ENCODE measurements at places on chromosomes 5 and 9. TPM values are rescaled to one million over a fixed set of nuclear protein-coding genes. Genes with fewer than 3 reads are reported as not detected.

The OMD gene
- 35.7 TPM for total RNA-seq

The HCN1 gene
- 37.3 TPM for total RNA-seq

DNA sequence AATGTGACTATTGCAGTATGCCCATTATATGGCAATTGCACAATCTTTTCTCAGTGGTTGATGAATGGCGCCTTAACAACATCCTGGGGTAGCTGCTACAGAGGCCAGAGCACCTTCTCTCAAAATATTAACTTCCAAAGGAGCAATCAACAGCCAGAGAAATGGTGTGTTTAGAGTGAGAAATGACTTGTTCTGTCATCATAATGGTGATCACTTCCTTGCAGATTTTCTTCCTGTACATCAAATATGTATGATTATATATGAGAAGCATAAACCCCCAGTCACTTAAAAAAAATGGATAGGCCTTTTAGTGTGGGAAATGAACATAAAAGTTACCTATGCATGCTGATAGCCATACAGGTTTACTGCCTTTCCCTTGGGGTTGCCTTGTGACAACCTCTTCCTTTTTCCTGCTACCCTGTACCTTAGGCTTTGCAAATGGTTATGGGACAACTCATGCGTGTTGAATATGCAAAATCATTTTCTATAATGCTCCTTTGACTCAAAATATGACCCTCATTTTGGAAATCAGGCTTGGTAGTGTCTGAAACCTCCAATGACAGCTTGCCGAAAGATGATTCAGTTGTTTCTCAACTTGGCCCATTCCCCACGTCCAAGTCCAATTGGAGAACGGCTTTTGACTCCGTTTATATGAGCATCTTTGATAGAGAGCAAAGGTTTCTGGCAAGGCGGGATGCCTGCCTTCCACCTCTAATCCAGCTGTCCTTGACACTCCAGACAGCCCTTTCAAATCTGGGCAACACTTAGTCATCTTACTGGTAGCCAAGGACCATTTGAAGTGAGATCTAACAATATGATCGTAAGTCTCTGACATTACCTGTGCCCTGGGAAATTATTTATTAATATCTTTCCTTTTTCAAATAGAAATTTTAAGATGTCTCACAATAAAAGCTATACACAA is 69.3 kb downstream of the SLC1A1 start:
- DNase-seq = no peak

DNA sequence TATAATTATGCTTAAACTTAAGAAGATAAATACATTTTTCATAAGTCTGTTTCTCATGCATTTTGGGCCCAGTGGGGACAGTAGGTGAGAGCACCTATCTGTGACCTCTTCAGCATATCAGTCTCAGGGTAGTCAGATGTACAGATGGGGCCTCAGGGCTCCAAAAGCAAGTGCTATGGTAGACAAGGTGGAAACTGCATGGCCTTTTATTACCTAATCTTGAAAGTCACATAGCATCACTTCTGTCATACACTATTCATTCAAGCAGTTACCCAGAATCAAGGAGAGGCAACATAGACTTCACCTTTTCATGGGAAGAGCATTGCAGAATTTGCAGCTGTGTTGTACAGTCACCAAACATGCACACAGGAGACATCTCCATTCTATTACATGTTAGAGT is 94.8 kb downstream of the SV2C start:
- no peak for DNase-seq

GRCh38 chr9:89810431-89810830 is 205.6 kb downstream of the GADD45G start:
- DNase-seq = no peak

The ATOSB gene
- total RNA-seq = 15.9 TPM

- no peak for DNase-seq
These were observed 367.1 kb downstream of the CSNK1G3 start for GRCh38 chr5:123879071-123879470.

GRCh38 chr5:112608975-112609374 is 128.7 kb upstream of the APC start:
- no peak for DNase-seq

The DMAC1 gene
- 37.0 TPM for total RNA-seq

DNA sequence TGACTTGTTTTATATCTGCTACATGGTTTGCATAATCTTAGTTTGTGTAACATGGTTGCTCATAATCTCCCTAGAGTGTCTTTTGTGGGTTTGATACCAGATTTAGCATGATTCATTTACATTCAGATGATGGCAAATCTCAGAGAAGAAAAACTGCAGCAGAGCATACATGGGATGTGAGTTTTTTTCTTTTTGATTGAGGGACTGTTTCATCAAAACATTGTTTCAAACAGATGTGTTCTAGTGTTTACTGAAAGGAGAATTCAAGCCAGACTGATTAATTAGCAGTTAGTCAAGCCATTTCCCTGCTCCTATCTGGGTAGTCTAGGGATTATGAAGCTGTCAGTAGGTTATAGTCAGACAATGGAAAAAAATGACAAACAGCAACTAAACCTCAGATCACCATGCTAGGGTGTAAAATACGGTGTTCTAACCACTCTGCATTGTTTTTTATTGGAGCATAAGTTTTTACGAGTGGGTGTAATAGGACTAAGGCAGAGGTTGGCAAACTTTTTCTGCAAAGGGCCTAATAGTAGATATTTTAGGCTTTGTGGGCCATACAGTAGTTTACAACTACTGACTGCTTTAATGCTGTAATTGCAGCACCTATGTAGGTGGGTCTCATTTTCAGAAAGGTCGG is 10.5 kb upstream of the GDNF start:
- DNase-seq = no peak

DNA sequence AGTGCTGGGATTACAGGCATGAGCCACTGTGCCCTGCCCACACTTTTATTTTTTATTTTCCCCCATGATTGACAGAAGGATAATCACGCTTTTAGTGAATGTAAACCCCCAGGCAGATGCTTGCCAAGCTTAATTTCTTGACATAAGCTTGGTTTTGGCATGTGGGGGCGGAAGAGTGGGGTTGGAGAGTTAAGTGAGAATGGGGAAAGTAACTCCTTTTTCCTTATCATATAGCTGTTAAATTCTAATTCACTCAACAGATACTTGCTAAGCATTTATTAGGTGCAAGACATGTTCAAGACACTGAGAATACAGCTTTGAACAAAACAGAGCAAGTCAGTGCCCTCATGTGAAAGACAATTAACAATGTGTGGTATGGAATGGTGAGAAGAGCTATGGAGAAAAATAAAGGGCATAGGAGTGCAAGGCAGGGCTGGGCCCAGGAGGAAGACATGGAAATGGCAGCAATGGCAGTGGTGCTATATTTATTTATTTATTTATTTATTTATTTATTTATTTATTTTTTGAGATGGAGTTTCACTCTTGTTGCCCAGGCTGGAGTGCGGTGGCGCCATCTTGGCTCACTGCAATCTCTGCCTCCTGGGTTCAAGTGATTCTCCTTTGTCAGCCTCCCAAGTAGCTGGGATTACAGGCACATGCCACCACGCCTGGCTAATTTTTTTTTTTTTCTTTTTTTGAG is 2.2 kb downstream of the SLC26A2 start:
- no peak for DNase-seq

GRCh38 chr5:155082401-155082800 is 68.8 kb downstream of the KIF4B start:
- DNase-seq = no peak

DNA sequence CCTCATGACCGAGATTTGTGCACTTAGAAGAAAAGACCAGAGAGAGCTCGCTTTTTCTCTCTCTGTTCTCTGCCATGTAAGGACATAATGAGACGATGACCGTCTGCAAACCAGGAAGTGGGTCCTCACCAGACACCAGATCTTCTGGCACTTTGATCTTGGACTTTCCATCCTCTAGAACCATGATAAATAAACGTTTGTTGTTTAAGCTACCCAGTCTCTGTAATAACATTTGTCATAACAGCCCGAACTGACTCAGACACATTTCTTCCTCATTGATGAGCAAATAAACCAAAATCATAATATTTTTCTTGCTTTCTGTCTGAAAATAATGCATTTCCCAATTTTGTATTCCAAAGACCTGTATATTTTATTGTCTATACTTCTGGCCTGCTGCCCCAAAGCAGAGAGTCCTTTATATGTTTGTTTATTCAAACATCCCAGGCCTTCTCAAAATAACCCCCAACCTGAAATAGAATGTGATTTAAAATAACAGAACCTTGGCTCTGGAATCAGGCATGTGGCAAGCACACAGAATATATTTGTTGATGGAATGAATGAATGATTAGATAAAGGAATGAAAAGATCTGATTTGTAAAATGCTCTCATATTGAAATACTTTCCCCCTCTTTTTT is 396.5 kb downstream of the ADGRV1 start:
- DNase-seq = no peak

- DNase-seq = no peak
These were observed 155.1 kb downstream of the CCDC192 start for GRCh38 chr5:127858116-127858784.

DNA sequence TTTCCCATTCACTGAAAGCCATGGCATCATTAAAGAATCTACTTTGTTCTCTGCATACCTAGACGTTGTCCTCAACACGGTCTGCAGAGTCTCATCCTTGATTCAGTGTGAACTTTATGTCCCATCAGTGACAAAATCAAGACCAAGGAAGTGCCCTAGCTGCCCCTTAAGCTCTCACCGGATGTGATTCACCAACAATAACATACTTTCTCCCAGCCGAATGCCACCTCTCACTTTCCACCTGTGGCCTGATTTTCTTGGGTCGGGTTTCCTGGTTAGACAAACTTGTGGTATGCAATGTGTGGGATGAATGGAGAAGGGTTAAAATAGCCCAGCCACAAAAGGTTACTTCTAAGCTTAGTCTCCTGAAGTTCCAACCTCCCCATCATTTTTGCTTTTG is 145.3 kb upstream of the PAPPA start:
- no peak for DNase-seq

DNA sequence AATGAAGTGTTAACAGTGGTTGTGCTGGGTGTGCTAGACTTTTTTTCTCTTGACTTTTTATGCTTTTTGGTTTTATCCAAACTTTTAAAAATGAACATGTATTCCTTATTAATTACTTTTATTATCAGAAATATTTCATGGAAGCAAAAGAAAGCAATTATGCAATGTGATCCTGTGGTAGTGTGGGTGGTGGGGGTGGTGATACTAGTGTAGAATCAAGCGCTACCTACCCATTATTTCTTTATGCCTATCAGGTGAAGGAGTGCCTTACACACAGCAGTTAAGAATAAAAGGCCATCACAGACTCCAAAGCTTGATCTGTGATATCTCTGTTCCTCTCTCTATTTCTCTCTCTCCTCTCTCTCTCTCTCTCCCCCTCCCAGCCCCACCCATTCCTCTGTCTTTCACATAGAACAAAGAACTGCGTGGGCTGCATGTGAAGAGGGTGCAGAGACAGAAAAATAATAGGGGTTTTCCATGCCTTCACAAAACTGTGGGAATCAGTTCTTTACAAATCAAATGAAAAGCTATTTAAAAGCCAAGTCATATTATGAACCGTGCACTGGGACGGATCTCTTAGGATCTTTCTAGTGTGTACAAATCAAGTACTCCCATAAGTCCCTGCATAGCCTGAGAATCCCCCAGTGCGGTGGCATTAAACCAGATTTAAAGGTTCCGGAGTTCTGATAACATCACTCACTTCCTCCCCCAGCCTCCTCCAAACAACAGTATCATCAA is 351.2 kb downstream of the RAB3C start:
- no peak for DNase-seq

The GHR gene
- total RNA-seq = 31.0 TPM

DNA sequence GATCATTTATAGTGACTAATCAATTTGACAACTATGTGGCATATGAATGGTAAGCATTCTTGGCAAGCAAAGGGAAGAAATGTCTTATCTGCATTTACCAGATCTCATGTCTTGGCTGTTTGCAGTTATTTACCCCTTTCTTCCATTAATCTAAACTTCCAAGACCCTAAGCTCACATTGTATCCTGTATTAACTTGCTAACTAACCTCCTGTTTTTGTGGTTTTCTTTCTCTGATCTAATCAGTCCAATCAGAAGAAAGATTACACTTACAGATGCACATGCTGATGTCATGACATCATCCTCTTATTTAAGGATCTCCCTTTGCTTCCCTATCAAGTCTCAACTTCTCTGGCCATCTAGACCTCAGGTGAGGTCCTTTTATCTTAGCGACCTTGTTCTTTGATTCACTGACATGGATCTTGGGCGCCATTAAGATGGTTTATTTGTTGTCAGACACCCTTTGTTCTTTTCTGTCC is 95.5 kb downstream of the F2RL2 start:
- DNase-seq = no peak

DNA sequence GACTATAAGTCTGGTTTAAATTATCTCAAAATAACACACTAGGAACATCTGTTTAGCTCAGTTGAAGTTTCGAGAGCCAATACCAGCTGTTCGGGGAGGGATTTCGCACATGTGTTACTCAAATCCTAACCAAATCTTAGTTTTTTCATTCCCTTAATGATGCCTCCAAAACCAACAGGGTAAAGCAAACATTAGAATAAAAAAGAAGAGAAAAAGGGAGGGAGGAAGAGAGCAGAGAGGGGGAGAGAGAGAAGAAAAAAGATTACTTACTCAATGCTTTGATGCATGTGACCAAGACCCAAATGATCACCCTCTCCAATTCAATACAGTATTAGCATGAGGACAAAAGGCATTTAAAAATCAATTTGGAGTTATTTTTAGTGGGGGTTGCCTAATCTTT is 86.0 kb upstream of the NR5A1 start:
- no peak for DNase-seq

DNA sequence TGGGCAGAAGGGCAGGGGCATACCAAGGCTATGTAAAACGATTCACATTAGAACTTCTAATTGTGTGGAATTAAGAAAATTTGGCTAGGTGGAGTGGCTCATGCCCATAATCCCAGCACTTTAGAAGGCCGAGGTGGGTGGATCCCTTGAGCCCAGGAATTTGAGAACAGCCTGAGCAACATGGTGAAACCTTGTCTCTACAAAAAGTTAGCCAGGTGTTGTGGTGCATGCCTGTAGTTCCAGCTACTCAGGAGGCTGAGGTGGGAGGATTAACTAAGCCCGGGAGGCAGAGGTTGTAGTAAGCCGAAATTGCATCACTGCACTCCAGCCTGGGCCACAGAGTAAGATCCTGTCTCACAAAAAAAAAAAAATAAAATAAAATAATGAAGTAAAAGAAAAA is 65.2 kb downstream of the LIX1 start:
- DNase-seq = no peak

DNA sequence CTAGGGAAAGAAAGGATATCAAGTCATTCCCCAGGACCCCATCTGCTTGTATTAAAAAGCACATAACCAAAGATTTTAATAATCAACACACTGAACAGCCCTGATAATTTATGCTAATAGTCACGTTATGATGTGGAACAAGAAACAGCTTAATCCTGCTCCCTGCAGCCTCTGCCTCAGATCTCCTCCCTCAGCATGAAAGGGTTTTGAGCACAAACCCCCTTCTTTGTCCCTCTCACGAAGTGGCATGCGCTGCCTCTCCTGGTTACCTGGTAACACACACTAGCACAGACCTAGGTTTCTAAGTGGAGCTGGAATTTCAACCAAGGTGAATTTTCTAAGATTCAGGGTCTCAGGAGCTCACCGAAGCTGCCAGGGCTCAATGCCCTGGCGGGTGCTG is 5.1 kb downstream of the IGFBPL1 start:
- DNase-seq = no peak

GRCh38 chr5:45414620-45415573 is 281.3 kb downstream of the HCN1 start:
- DNase-seq = no peak

The FOXD4L3 gene
- not detected for total RNA-seq

The PCDHB3 gene
- 4.5 TPM for total RNA-seq

The IFNA13 gene
- total RNA-seq = not detected

The LHX3 gene
- not detected for total RNA-seq

The INSL6 gene
- total RNA-seq = not detected

All from sciatic nerve (tissue), 2 donors.